ENCODE measurements at places on chromosomes 1 and 21. TPM values are rescaled to one million over a fixed set of nuclear protein-coding genes. Genes with fewer than 3 reads are reported as not detected.
A peak's percentile ranks its signal among the peaks of the same experiment; 100 is the strongest.

DNA sequence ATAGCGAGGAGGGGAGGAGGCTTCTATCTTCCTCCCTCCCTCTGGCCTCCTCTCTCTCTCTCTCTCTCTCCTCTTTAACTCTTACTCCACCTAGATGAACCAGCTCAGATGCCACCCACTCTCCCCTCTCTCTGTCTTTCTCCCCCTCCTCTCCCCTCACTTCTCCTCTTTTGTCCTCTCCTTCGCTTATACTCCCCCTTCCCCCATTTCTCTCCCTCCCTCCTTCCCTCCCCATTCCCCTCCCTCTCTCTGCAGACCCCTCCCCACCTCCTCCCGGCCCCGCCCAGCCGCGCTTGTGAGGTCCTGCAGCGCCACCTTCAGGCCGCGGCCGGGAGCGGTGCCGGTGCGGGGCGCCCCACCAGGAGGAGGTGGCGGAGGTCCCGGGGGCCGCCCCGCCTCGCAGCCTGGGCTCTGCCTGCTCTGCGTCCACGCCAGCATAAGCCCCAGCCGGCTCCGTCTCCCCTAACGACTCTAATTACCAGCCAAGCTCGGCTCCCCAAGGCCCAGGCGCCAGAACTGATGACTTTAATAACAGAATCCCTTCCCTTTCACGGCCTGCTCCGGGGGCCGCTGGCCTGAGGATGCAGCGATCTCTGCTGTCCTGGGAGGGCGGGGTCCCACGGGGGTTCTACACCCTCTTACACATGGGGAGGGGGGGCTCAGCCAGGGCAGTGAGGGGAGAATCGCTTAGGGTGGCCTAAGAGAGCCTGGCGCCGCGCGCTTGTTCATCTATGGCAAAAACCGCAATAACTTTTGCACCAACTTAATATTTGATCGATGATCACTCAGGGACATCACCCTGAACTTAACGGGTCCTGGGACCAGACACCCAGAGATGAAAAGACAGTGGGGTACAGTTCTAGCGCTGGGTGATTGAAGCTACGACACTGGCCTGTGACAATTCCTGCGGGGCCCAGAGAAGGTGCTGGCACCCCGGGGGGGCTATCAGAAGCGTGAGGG is 637.3 kb downstream of the MATN1 start:
- H3K36me3 ChIP-seq, result no peaks in the 10 kb centered on the region
- H3K27me3 ChIP-seq, result peaks cover 3% of the 10 kb centered on the region
- DNase-seq, result no peak
- H3K4me3 ChIP-seq, result no peak overlapping the region

DNA sequence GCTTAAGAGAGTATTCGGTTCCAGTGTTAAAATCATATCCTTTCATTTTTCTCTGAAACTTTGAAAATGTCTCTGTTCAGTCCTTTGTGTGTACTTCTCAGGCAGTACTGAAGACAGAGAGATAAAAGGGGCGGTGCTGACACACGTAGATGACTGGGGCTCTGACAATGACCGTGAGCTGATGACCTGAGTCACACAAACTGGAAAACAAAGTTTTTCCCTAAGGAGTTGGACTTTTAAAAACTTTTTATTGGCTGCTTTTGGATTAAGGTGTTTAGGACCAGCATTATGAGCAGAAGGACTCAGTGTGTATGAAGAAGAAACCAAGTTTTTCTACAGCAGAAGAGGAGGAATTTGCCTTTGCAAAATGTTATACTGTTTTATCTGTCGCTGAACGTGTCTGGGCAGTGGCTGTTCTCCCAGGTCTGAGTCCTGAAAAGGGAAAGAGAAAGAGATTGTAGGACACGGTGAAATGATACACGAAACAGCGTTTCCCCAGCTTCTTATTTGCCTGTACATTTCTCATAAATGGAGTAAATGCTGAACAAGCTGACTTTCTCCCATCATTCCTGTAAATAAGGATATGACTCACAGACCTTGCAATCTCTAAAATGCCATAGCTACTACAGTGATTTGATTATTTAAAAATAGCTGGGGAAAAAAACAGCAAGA is 51.5 kb downstream of the MAP3K7CL start:
- DNase-seq, result no peak
- H3K27ac ChIP-seq, result no peak overlapping the region
- H3K27me3 ChIP-seq, result no peaks in the 10 kb centered on the region
- H3K4me3 ChIP-seq, result no peak overlapping the region
- no peaks in the 10 kb centered on the region for H3K36me3 ChIP-seq

DNA sequence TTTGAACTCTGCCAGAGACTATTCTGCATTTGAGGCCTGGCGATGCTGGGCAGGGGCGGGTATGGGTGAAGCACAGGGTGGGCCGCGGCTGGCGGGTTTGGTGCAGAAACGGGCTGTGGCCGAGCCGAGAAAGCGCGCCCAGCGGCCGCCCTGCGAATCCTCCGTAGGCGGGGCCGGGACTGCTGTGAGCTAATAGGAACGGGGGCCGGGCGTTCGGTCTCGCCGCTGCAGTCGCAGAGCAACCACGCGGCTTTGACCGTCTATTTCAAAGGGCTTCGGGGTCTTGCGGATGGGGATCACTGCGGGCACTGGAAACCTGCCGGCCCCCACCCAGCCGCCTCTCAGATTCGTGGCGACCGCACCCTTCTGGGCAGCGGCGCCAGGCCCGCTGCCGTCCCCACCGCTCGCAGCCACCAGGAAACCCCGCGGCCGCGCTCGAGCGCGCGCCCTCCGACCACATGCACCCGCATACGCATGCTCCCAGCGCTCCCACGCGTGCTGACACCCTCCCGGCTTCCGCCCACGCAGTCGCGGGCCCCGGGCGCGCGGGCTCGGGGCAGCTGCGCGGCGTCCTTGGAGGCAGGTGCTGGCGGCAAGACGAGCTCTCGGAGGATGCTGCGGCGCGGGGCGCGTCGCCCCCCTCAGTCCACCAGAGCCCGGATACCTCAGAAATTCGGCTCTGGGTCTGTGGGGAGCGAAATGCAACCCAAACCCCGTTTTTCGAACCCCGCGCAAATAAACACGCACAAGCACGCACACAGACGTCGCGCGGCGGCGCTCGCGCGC is 32.6 kb downstream of the DNTTIP2 start:
- no peaks in the 10 kb centered on the region for H3K36me3 ChIP-seq
- H3K4me3 ChIP-seq, result peak overlapping the region; percentile 51

DNA sequence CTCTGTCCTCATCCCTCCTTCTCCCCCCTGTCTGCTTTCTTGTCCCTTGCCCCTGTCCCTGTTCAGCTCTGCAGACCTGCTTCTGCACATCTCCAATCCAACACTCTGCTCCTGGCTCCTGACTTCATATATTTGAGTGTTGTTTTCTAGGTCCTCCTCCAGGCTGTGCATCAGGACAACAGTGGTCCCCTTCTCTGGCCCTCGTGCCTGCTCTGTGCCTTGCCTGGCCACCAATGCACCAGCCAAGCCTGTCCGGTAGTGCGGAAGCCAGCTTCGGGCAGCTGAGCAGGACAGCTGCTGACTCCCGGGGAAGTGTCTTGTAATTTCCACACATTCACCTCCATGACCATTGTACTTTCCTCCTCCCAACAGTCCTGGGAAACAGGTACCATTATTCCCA is 203.4 kb upstream of the RAB4A start:
- no peak overlapping the region for H3K4me3 ChIP-seq
- H3K4me1 ChIP-seq, result peaks cover 11% of the 10 kb centered on the region
- H3K36me3 ChIP-seq, result no peaks in the 10 kb centered on the region
- no peak for DNase-seq

GRCh38 chr1:243723050-243723449 is 127.0 kb downstream of the AKT3 start:
- no peaks in the 10 kb centered on the region for H3K36me3 ChIP-seq
- H3K4me3 ChIP-seq, result no peak overlapping the region
- DNase-seq, result no peak
- no peaks in the 10 kb centered on the region for H3K4me1 ChIP-seq
- H3K27ac ChIP-seq, result no peak overlapping the region
- H3K27me3 ChIP-seq, result no peaks in the 10 kb centered on the region

DNA sequence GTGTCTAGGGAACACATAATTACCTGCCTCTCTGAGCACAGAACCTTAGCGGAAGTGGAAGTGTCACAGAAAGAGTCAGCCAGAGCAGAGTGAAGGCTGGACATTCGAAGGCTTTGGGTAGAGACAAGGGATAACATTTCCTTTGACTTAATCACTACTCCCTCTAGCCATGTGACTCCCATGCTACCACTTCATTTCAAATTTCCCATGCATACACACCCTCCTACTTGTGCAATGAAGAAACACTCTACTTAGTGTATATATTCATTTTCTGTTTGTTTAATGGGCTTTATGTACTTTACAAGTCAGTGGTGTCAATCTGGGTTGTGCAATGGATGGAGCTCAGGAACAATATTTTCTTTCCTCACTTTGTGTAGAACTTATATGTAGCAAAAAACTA is 6.9 kb downstream of the ANKRD35 start:
- H3K27me3 ChIP-seq, result peaks cover 4% of the 10 kb centered on the region
- no peaks in the 10 kb centered on the region for H3K4me1 ChIP-seq
- no peak overlapping the region for H3K27ac ChIP-seq
- no peak for DNase-seq
- H3K36me3 ChIP-seq, result no peaks in the 10 kb centered on the region

GRCh38 chr1:65866439-65866838 is 73.7 kb downstream of the PDE4B start:
- no peaks in the 10 kb centered on the region for H3K36me3 ChIP-seq
- no peak for DNase-seq

GRCh38 chr1:157137408-157138219 is 581 bp downstream of the ETV3 start:
- no peaks in the 10 kb centered on the region for H3K27me3 ChIP-seq
- peaks cover 57% of the 10 kb centered on the region for H3K4me1 ChIP-seq
- no peak for DNase-seq
- peak overlapping the region; percentile 88 for H3K27ac ChIP-seq
- peak overlapping the region; percentile 88 for H3K4me3 ChIP-seq

DNA sequence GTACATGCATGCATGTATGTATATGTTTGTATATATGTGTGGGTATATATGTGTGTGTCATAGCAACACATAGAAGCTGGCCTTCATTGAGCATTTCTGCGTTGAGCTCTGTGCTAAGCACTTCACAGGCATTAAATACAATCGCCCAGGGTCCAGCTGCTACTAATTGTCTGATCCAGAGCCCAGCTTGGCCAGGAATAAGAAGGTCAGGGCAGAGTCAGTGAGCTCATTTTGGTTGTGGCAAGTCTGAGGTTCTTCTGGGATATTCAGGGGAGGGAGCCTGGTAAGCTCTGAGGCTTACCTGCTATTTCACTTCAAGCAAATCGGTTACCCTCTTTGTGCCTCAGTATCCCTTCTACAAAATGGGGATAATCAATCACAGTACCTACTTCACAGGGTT is 59.6 kb downstream of the FOXO6 start:
- H3K27me3 ChIP-seq, result no peaks in the 10 kb centered on the region
- H3K4me3 ChIP-seq, result no peak overlapping the region
- H3K27ac ChIP-seq, result no peak overlapping the region
- H3K4me1 ChIP-seq, result no peaks in the 10 kb centered on the region
- H3K36me3 ChIP-seq, result no peaks in the 10 kb centered on the region

- no peaks in the 10 kb centered on the region for H3K4me1 ChIP-seq
- H3K27me3 ChIP-seq, result no peaks in the 10 kb centered on the region
- H3K36me3 ChIP-seq, result no peaks in the 10 kb centered on the region
- H3K4me3 ChIP-seq, result no peak overlapping the region
- no peak for DNase-seq
Measured at GRCh38 chr1:177211231-177211630, 40.5 kb downstream of the BRINP2 start.

DNA sequence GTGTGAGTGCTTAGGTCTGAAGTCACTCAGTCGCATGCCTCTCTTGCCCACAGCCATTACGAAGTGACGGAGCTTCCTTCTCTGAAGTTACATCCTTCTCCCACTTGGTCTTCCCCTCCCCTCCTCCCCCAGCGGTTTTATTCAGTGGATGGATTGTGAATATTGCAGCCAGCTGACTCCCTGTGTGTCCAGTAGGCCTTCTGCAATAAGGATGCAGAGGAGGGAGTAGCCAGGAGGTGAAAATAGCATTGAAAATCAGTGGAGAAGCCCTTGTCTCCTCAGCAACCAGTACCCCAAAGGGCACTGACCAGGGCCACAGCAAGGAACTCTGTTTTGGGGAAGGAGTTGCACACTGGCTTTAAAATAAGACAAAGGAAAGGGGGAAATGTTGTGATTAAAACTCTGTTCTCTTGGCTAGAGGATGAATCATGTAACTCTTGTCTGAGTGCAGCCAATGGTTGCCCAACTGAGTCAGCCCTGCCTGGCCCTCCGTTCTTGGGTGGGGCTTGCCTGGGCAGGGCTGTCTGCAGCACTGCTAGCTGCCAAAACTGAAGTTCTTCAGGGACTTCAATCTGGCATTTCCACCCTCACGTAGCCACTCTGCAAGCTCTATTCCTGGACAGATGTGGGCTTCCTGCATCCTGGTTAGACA is 4.3 kb downstream of the S100A10 start:
- no peak overlapping the region for H3K4me3 ChIP-seq
- peaks cover 63% of the 10 kb centered on the region for H3K4me1 ChIP-seq
- H3K27ac ChIP-seq, result no peak overlapping the region
- no peak for DNase-seq
- peaks cover 18% of the 10 kb centered on the region for H3K36me3 ChIP-seq
- no peaks in the 10 kb centered on the region for H3K27me3 ChIP-seq

GRCh38 chr1:185425163-185425562 is 108.1 kb upstream of the IVNS1ABP start:
- H3K27me3 ChIP-seq, result no peaks in the 10 kb centered on the region
- peaks cover 14% of the 10 kb centered on the region for H3K4me1 ChIP-seq
- no peaks in the 10 kb centered on the region for H3K36me3 ChIP-seq
- no peak for DNase-seq
- no peak overlapping the region for H3K27ac ChIP-seq

DNA sequence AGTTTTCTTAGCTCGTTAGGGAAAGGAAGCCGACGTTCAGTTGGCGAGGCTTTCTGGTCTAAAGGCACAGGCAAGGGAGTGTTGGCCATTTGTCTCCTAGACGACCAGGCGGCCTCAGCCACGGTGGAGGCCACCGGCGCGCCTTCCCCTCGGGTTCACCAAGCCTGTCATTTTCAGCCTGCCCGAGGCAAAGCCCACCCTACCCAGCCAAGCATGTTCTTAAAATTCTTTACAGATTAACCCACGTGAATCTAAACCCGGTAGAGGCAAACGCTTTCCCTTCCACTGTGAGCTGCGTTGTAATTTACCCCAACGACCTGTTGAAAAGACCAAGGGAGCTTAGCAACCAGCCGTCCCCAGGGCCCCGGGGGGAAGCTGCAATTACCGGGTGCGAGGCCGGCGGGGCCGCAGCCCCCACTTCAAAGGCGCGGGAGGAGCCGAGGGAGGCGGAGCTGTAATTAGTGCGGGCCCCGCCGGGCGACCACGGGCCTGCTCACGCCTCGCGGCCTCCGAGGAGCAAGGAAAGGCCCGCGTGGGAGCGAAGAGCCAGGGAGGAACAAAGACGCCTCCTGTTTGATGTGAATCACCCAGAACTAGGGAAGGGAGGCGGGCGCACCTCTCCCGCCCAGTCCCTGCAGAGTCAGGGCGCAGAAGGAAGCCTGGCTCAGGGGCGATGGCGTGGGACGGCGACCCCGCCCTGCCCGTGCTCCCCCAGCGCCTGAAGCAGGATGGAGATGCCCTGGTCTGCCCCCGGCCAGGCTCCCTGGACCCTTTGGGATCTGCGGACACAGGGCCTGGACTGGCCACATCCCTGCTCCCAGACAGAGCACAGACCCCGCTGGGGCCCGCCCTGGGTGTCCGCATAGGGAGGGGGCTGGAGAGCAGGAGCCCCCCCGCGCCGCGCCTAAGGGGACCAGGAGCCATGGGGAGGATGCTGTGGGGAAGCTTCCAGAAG is 12.1 kb upstream of the TSPEAR start:
- H3K27me3 ChIP-seq, result peaks cover 16% of the 10 kb centered on the region
- peak overlapping the region; percentile 47 for H3K4me3 ChIP-seq
- H3K36me3 ChIP-seq, result no peaks in the 10 kb centered on the region
- peaks cover 15% of the 10 kb centered on the region for H3K4me1 ChIP-seq
- DNase-seq, result no peak
- H3K27ac ChIP-seq, result no peak overlapping the region

ITLN2 gene
- total RNA-seq, result not detected

DMBX1 gene
- total RNA-seq, result not detected

CTTNBP2NL gene
- 2.3 TPM for total RNA-seq

SLC45A1 gene
- 0.58 TPM for total RNA-seq

RAB29 gene
- total RNA-seq, result 37.1 TPM

GPR25 gene
- 0.18 TPM for total RNA-seq
